Urothelium cell line (cell line): ENCODE measurements at places on chromosomes 2 and 18.

DNA sequence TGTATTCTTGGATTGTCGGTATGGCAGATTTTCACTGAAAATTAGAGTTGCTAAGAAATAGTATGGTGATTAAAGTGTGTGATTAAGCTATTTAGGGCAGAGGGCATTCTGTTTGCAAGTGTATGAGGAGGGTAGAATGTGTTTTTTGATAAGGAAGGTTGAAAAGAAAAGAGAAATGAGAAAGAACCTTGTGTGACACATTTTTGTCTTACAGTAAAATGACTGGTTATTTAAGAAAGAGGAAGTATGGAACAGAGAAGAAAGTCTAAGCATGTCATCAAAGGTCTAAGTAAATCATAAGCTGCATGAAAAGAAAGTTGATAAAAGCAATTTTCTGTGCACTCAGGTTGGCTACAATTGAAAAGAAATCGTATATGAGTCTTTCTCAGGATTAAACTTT is 5.2 kb upstream of the RSAD2 start:
- DNase-seq = no peak

DNA sequence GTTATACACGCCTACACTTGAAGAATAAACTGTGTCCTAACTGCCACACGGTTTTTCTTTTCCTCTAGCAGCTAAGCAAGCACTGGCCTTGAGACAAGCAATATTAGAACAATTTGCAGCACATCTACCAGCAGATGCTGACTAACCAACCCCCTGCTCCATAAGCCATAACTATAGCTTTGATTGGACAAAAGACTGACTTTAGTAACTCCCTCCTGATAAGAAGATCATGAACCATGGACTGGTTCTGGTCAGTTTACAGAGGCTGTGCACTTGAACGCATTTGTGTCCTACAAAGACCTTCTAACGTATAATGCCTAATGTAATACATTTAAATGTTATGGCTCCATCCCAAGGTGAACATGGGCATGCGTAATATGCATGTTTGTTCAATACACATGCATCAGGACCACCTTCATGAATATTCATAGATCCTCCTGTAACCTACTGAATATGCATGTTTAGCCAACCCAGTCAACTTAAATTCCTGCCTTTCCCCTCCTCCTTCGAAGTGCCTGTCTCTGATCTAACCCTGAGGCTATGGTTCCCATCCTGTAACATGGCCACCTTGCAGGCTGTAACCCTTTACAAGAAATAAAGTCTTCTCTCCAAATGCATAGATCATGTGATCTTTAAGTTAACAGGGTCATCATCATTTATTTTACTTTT is 26.5 kb downstream of the SLC4A5 start:
- no peak for DNase-seq

DNA sequence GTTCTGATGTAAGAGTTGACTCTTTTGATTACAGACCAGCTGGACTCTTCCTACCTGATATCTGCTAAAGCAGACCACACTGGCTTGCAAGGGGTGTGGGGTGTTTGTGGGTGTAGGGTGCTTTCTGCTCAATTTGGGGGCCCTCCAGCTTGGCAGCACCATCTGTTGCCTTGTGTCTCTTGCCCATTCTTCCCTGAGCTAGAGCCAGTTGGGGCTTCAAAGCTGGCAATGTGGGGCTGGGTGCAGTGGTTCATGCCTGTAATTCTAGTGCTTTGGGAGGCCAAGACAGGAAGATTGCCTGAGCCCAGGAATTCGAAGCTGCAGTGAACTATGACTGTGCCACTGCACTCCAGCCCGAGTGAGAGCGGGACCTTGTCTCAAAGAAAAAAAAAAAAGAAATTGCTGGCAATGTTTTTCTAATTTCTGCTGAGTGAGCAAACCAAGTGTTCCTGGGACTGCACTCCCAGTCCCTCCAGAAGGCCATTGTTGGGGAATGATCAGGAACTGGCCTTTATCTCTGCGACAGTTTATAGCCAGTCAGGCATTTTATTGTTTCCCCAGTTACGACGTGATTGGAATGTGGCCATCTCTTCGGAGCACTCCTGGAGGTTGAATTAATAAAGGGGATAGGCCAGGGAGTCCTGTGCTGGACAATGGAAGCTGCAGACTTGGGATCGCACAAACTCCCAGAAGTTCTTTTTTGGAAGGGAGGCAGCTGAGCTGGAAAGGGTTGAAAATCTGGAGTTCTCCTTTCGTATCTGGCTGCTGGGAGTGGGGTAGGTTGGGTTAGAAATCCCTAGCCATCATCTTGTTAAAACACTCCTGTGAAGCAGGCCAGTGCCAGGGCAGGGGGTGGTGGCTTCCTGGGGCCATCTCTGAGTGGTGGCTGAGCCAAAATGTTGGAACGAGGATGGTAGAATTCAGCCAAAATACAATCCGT is 57.2 kb downstream of the LIPG start:
- DNase-seq = no peak

DNA sequence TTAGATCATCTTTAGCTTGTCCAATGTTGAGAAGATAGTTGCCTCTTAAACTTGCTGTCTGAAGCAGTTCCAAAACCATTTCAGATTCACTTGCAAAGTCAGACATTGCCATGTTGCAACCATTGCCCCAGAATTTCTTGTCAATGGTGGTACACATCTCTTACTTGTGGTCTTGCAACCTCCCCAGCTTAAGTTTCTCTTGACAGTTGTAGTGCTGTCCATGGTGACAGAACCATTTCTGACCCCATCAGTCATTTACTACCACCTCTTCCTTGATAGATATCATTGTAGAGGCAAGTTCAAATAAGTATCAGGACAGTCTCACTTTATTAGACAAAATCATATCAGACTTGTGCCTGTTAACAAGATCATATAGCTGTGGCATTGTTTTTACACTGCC is 407.2 kb upstream of the HNRNPA3 start:
- DNase-seq = no peak

DNA sequence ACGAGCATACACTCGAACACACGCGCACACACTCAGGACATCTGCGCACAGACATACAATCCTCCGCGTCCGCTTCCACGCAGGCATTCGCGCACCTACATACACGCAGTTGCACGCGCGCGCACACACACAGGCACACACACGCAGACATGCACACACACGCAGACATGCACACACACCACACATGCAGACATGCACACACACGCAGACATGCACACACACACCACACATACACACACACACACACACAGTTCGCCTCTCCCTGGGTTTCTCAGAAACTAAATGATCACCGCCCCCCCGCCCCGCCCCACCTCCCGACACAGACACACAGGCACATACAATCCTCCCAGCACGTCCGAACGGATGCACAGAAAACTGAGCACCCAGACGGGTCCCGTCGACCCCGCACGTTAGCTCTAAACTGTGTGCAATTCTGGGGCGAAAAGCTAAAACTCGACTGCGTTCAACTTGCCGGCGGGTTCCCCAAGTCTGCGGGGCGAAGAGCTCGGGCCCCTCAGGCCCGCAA is 1.0 kb downstream of the EPHA4 start:
- DNase-seq = no peak

DNA sequence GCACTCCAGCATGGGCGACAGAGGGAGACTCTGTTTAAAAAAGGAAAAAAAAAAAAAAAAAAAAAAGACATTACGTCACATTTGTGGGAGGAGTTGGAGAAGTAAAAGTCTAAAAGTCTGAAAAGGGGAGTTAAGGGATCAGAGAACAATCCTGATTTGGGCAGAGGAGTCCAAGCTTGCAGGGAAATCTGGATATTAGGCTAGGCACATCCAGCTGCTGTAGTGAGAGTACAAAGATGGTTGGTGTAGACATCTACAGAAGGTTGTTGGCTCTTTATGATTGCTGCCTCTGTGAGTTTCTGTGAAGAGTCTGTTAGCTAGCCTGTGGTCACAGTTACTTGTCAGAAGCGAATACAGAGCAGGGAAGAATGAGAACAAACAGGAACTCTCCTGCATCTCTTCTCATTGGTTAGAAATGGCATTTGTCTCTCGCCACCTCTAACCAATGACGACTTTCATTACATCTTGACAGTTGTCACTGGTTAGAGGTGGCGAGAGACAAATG is 3.3 kb upstream of the OSBPL6 start:
- no peak for DNase-seq

DNA sequence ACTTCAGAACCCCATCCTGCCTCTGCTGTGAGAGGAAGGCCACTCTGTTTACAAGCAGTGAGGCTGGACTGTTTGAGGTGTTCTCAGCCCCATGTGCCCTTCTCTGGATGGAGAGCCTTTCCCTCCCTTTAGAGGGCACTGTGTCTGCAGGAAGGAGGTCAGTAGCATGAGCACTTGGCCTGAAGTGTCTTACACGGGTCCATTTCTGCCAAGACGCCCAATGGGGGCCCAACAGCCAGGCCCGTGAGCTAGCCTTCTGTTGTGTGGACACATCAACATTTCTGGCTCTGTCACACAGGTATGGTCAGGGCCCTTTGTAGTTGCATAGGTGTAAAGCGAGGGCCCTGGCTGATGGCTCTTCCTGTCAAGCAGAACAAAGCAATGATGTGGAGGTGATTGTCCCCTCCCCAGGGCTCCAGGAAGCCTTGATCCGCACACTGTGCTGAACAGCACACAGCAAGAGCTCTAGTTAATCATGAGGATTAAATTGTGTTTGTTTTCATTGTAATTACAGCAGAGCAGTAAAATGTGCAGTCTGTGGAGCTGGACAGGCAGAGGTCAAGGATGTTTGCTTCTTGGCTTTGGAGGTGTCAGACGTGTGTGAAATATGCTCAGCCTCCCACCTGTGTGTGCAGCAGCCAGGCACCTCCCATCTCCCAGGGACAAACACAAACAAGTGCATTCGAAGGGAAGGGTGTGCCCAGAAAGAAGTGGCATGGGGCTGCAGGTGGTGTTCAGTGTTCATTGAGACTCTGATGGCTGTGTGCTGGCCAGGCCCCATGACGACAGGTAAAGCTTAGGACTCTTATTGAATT is 132.1 kb downstream of the SH3RF3 start:
- no peak for DNase-seq

- no peak for DNase-seq
Measured at GRCh38 chr2:165897726-165898125, 55.9 kb downstream of the TTC21B start.

DNA sequence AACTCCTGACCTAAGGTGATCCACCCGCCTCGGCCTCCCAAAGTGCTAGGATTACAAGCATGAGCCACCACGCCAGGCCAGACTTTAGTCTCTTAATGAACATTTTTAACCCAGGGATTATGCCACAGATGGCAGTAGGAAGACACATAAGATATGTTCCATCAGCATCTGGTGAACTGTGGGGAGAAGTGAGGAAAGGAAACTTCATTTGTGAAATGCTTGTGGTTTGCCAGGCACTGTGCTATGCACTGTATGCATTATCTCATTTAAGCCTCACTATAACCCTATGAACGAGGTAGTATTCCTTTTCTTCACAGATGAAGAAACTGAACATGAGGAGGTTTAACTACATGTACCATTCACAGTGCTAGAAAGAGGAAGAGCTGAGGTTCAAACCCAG is 29.3 kb downstream of the PTRHD1 start:
- no peak for DNase-seq

DNA sequence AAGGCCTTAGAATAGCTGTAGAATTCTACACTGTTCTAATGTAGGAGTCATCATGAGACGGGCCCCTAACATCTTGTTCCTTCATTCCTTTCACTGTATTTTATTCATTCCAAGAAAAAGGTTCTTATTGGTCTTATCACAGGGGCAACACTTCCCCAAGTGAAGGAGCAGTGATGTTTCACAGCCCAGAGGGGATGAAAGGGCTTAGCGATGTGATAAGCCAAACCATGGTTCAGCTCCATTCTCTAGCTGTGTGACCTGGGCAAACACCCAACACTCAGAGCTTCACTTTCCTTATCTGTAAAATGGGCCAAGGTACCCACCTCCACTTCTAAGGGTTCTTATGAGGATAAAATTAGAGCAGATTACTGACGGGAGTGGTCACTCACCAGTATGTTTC is 25.4 kb upstream of the HS6ST1 start:
- DNase-seq = no peak

- DNase-seq = no peak
Measured at GRCh38 chr18:59620381-59620780, 76.8 kb downstream of the CCBE1 start.

DNA sequence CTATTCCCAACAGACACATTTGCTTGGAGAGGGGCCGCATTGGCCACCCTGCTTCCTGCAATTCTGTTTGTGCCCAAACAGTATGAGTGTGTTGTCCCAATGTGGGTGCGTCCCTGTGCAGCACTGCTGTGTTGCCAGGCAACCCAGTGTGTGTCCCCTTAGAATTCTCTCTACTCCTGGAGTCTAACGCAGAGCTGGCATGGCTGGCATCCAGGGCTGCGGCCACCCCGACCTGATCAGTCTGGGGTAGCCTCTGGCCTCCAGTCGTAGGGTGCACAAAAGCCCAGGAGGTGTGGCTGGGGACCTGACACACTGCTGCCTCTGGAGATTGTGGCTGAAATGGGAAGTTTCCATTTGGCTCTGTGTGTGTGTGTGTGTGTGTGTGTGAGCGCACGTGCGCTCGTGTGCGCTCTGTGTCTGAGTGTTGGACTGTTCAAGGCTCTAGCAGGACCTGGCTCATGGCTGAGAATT is 48.0 kb downstream of the TEX44 start:
- DNase-seq = no peak

DNA sequence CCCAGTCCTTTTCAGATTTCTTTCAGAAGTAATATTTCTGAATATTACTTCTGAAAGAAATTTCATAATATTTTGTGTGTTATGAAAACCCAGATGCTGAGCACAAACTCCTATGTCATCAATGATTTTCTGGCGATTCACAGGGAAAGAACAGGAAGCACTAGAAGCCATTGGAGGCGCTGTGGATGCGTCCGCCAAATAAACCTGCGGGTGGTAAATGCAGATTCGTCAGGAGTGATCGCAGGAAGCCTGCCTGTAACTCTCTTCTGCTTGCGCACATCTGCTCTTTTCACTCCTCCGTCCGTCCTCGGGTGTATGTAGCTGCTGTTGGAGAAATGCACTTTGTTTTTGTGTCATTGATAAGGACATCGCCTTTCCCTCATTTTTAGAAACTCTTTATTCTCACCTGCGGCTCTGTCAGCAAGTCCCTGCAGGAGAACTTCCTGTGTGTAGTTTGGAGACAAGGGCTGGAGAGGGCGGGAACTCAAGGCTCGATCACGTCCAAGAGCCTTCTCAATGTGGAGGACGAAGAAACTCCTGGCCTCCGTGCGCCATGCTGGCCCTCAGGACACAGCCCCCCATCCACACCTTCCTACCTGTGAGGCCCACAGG is 483.8 kb downstream of the GALR1 start:
- DNase-seq = no peak

DNA sequence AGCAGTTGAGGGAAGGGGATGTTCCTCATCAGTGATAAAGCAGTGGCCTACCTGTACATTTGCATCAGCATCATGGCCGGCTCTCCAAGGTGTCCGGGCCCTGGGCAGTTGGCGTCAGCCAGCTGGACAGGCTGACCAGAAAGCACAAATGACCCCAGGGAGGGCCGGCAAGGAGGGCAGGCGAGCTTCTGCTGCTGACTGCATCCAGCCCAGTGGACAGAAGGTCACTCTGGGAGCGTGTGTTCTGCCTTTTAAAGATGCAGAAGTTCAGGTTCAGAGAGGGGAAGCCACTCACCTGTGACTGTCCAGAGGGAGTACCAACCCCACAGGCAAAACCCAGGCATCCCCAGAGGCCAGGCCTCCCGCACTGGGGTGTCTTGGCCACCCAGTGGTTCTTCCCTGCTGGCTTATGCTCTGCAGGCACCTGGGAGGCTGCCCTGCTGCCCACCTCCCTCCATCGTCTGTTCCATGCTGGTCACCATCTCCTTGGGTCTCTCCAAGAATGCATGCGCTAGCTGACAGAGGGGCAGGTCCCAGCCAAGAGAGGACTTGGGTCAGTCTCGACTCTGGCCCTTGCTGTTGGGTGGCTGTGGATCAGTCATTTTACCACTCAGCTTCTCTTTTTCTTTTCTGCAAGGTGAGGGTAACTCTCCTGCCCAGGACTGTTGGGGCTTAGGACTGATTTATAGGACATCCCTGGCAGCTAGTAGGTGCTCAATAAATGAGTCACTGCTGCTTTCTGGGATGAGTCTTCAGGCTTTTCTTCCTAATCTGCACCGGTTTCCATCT is 89.9 kb downstream of the INHBB start:
- DNase-seq = no peak
